Left kidney (tissue), 8 donors: ENCODE measurements at places on chromosomes 12 and 14. TPM values are rescaled to one million over a fixed set of nuclear protein-coding genes. Genes with fewer than 3 reads are reported as not detected.

DNA sequence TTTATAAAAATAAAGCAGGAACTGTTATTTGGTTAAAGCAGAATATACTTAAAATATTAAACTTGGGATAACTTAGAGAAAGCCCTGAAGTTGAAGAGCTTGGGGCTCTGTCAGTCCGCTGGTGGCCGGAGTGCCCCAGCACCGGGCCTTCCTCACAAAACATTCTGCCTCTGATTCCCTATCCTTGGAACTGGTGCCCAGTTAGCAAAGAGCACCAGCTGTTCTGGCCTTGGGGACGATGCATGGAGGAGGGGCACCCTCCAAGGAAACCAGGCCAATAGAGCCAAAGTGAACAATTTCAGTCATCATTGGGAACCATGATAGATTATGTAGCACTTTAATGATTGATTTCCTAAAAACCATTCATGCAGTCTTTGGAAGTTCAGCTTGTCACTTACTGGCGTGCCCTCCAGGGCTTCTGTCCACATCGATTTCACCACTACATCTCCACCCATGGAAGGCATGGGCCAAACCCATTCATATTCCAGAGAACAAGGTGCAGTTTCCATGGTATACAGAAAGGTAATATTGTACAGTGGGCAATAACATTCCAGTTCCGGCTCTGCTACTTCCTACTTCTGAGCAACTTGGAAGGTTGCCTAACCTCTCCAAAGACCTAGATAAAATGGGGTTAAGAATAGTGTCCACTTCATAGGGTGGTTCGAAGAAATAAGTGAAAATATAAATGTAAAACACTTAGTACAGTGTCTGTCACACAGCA is 145.9 kb downstream of the ETV6 start:
- no peak for DNase-seq

GRCh38 chr12:59077575-59078426 is 157.5 kb upstream of the LRIG3 start:
- DNase-seq: peak; percentile 53

KRT85 gene
- polyA plus RNA-seq: not detected

DNA sequence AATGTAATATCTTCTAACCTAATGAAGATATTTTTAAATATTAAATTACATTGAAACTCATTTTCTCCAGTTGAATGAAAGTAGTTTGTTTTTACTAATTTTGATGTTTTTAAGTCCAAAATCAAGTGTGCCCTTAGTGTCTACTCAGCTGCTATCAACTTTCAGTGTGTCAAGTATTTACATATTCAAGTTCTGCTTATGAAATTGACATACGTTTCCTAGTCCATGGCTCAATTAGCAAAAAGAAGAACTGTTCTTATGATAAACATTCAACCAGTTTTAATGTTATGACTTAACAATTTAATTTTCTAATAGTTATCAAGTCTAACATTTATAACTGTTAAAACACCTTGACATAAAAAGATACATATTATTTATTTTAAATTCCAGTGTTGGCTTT is 137.1 kb downstream of the DUSP6 start:
- no peak for DNase-seq

- DNase-seq: no peak
Measured at GRCh38 chr14:67557118-67557517, 24.0 kb downstream of the PLEKHH1 start.
